Stimulated activated CD8-positive, alpha-beta memory T cell treated with anti-CD3 and anti-CD28 coated beads, Interleukin-7, amount 100 ng/mL, for 1 hour (primary cell): ENCODE measurements at places on chromosomes 12 and 14.

DNA sequence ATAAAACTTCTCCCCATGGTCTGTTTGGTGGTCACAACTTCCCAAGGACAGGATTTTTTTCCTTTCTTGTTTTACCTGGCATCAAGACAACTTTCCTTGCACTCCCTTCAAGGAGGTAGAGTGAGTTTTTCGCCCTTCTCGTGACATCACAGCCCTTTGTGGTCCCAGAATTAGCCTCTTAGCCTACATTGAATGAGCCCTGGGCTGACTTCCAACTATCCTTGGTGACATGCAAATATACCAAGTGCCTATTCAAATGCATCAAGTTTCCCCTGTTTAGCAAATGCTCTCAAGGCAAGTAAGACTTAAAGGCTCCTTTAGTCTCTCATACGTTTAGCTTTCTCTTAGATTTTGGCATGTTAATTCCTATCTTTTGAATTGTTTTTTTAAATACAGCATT lies 36.6 kb downstream of the TC2N start:
- DNase-seq: no peak

DNA sequence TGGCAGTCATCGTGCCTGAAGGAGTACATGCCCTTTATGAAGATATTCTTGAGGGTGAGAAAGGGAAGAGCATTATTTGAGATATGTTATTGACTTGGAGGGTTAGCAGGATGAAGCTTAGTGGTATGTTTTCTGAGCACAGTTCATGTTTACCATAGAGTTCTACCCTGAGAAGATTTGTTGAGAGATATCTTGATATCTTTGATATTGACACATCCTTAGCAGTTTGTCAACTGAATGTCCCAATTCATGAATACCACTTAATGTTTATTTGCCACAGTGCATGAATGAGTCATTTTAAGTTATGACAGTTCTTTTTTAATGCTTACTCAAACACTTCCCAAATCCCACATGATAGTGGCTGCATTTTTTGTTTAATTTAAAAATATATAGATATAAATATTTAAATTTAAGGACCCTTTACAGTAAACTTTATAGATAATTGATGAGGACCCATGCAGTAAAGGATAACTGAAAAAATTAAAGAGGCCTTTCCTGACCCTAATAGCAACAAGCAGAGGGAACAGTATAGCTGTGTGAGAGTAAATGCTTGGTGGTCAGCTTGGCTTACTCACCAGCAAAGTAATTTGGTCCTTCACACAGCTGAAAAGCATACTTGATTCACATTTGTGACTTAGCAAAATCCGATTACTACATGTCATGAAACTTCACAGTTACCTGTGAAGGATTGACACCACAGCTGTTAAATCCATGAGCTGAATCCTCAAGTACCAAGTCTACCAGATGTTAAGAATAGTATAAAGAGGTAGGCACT lies 25.8 kb downstream of the SLC39A9 start:
- DNase-seq: no peak

- no peak for DNase-seq
Measured at GRCh38 chr12:122902854-122903692, 7.1 kb upstream of the VPS37B start.

DNA sequence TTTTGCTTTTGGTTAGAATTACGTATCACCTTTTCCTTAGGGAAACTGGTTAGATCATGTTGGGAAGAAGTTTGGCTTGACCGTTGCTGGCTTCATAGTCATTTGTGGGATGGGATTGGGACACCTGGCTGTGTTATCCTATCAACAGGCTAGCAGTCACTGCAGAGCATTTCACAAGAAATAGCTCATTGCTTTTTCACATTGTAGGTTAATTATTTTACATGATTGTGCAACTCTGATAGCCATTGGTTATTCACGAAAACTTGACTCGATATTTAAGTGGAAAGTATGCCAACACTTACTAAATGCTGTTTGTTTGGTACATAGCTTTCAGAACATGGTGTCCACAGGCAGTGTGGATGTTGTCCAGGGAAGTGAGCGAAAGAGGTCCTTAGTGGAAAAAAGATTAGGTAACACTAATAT lies 89.4 kb downstream of the NKX2-1 start:
- no peak for DNase-seq

DNA sequence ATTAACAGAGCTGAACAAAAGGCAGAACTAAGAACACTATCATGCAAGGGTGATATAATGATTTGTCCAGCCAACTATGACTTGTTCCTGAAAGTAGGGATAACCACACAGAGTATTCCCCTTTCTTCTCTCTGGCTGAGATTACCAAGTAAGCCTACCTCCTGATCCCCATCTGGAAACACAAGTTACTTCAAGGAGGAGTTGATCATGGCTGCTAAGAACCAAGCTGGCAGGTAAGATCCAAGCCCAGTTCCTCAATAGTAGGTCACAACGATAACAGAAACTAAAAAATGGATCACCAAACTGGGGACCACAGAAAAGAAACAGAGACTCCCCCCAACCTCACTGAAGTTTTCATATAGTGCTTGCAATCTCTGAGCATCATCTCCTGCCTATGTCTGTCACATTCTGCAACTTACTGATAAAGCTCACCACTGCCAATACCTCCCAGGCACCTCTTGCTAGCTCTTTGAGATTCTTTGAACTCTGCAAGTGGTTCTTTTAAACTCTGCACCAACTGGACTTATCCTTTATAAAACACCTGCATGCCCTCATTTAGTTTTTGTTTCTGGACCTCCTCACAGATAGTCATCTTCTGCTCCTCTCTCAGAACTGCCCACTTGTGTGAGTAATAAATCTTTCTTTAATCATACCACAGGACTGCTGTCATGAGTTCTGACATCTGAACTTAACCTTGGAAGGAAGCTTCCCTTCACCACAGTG lies 76.6 kb downstream of the LRP6 start:
- no peak for DNase-seq
